ENCODE measurements at places on chromosomes 12 and 14. TPM values are rescaled to one million over a fixed set of nuclear protein-coding genes. Genes with fewer than 3 reads are reported as not detected.
A peak's percentile ranks its signal among the peaks of the same experiment; 100 is the strongest.

The CCDC38 gene
- total RNA-seq, result 0.18 TPM

The POTEM gene
- total RNA-seq, result not detected

The USP44 gene
- total RNA-seq, result 11.3 TPM

The AICDA gene
- total RNA-seq, result 0.24 TPM

The PIK3C2G gene
- 0.13 TPM for total RNA-seq

The CLEC4D gene
- 15.7 TPM for total RNA-seq

The ZDHHC22 gene
- total RNA-seq, result not detected

The NEUROD4 gene
- total RNA-seq, result not detected

The ITGA7 gene
- total RNA-seq, result 22.4 TPM

The CD4 gene
- 64.5 TPM for total RNA-seq

The SYCP3 gene
- 0.76 TPM for total RNA-seq

The B3GNT4 gene
- 0.42 TPM for total RNA-seq

The INSM2 gene
- not detected for total RNA-seq

The TSPAN8 gene
- total RNA-seq, result 18.0 TPM

GRCh38 chr12:109817627-109818231 lies 15.5 kb downstream of the TRPV4 start:
- no peak for DNase-seq

GRCh38 chr12:2247120-2247519 lies 194.3 kb downstream of the CACNA1C start:
- DNase-seq, result no peak

DNA sequence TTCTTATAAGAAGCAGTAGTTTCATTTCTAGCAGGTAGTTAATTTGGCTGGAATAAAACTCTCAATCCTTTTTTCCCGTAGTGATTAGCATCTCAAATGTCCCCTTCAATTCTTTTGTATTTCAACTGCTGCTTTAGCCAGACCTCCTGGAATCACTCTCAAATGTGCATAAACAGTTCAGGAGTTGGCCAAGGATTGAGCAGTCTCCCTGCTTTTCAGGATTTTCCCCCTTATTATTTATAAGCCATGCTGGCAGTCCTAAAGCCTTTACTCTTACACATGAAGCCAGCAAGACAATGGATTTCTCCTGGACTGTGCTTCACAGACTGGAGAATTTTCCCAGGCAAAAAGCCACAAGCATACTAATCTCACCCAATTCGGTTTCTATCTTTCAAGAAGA lies 950.1 kb downstream of the VRK1 start:
- DNase-seq, result no peak

DNA sequence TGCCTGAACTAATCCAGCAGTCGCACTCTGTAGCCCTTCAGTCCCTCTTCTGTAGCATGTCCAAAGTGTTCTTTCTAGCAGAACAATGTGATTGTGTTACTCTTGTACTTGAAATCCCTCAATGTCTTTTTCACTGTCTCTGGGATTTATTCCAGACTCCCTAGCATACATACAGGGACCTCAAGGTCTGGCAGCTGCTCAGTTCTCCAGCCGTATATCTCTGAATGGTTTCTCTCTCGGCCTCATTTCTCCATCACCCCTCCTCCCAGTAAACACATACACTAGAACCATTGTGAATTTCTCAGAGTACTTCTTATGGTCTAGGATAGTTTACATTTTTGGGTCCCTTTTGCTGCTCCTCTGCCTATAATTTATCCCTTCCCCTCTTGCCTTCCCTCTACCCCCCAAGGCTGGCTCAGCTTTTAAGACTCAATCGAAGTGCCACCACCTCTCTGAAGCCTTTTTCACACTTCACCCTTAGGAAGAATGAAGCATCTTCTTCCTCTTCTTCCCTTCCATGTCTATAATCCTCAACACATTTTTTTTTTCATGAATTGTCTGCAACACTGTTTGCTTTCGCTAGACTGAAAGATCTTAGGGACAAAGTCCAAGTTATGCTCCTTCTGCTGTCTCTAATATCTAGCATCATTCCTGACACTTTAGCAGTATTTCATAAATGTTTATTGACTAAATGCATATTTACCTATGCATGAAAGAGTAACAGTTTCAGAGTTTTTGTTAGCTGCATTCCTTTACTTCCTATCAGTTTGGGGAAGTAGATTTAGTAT lies 446.1 kb downstream of the ZFP36L1 start:
- DNase-seq, result peak; percentile 68

DNA sequence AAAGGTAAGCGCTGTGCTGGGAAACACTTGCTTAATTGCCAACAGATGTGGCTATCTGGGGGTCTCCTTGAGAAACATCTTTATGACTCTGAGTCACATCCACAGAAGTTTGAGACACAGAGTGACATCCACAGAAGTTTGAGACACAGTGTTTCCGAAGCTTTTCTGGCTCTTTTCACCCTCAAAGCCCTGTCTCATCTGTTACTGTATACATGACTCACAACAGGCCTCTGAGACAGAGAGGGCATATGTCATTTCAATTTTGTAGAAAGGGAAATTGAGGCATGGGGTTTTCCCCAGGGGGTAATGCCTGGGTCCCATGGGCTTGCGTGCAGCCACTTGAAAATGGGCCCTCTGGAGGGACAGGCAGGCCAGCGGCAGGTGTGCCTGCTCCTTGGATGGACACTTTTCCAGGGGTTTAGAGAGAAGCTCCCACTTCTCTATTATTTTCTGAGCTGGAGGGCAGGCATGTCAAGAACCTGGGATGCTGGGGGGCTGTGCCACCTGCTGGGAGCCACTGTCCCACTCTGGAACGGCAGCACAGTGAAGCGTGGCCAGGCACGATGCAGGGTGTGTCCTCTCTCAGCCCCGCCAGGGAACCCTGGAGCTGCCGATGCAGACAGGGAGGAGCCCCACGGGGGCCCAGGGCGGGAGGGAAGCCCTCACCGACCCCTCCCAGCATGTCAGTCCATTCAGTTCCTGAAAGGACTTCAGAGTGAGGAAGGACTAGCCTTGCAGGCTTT lies 111.3 kb upstream of the FKBP4 start:
- DNase-seq, result no peak

GRCh38 chr14:96408608-96409007 lies 16.7 kb downstream of the AK7 start:
- no peak for DNase-seq

DNA sequence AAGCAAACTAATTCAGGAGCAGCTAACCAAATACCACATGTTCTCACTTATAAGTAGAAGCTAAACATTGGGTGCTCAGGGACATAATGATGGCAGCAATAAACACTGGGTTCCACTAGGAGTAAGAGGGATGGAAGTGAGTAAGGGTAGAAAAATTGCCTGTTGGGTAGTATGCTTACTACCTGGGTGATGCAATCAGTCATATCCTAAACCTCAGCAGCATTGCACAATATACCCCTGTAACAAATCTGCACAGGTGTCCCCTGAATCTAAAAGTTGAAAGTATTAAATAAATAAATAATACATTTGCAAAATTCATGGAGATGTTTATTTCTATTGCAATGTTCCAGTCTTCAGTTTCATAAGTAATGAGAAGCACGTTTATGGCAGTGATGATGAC lies 409.8 kb upstream of the FOXG1 start:
- no peak for DNase-seq

GRCh38 chr14:53517270-53517960 lies 364.3 kb upstream of the DDHD1 start:
- DNase-seq, result no peak

DNA sequence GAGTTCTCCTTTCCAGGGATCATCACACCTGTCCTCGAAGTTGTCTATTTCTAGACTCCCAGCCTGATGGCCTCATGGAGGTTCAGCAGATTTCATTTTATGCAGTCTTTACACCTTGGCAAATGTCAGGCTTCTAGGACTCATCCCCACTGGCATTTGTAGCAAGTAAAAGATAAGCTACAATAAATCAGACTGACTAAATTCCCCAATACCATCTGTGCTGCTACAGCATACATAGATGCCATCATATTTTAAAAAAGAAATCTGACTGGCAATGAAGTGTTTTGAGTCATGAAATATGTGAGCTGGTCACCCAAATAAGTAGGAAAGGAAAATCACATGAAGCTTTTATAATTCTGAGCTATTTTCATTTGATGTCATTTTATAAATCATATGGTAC lies 55.3 kb downstream of the KCNC2 start:
- DNase-seq, result no peak

DNA sequence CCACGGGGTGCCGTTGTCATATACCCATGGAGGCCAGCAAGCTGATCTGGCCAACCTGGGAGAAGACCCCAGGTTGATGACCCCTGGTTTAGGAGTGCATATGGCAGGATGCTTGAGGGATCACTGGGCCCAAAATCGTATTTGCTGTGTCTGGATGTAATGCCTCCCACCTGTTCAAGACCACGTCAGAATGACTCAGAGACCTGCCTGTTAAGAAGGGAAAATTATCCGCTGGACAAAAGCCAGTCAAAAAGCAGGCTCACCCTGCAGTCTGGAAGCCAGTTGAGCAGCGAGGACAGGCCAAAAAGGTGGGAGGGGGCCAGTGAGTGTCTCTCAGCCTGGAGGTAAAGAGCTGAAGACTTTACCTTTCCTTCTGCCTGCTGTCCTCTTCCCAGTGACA lies 449.2 kb downstream of the DPF3 start:
- DNase-seq, result no peak

- DNase-seq, result no peak
These were observed 55.4 kb downstream of the SAMD4A start for GRCh38 chr14:54622192-54622958.

- no peak for DNase-seq
These were observed 28.4 kb upstream of the BDKRB2 start for GRCh38 chr14:96176275-96176674.

DNA sequence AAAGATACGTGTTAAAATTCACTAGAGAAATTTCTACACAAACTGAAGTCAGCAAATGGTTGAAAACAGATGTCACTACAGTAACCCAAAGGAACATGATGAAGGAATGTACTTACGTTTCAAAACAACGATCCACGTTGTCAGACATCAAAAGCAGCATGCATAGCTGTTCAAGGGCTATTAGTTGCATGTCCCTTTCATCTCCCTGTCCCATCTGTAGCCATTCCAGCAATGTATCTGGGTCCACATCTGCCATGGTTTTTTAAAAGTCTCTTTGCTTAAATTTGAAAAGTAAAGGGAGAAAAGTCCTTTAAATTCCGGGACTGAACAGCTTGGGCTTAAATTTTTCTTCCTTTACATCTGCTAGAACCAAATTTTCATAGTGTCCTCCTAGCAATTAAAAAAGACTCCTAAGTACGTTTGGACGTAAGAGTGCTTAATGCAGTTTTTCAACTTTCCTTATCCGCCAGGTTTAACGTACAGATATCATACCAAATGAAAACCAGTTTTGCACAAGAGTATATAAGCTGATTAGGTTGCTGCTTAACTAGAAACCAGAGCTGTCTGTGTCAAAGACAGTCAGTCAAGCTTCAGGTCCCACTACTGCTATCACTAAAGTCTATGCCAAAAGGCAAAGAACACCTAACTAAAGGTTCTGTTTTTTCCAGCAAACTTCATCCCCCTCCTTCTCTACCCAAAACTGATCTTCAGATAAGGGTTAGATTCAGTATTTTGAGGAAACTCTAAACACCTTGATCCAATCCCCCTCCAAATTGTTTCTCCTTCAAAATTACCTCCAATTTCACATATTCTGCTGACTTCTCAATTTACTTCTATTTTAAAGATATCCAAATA lies 1.7 kb downstream of the HECTD1 start:
- no peak for DNase-seq

GRCh38 chr12:123678981-123679380 lies 8.1 kb downstream of the TCTN2 start:
- no peak for DNase-seq

DNA sequence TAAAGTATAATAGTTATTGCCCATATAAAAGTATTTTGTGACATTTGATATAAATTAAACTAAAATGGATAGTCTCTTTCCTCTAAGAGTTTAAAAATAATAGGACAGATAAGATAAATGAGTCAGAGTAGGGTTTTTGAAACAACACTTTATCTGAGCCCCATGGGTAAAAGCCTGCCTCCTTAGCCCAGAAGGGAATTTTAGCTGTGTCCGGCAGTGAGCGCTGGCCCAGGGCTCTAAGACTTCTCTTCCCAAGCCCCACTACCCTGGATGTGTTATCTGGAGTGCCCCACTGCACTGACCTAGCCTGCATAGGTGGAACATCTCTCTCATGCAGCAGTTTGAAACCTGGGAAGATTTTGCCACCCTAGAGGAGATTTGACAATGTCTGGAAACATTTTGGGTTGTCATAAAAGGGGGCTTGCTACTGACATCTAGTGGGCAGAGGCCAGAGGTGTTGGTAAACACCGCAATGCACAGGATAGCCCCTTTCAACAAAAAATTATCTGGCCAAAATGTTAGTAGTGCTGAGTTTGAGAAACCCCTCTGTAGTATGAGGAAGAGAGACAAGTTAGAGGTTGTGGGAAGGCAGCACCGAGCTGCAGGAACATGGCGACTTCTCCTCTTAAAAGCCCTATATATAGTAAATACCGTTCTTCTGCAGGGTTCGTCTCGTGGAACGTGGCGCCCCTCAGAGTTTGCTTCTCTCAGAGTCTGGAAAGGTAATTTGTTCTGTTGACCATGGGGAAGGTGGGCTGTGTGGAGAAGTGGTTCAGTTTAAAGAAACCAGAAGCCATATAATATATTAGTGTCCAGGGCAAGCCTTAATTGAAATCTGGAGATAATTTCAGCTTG lies 29.3 kb upstream of the ATF1 start:
- no peak for DNase-seq

DNA sequence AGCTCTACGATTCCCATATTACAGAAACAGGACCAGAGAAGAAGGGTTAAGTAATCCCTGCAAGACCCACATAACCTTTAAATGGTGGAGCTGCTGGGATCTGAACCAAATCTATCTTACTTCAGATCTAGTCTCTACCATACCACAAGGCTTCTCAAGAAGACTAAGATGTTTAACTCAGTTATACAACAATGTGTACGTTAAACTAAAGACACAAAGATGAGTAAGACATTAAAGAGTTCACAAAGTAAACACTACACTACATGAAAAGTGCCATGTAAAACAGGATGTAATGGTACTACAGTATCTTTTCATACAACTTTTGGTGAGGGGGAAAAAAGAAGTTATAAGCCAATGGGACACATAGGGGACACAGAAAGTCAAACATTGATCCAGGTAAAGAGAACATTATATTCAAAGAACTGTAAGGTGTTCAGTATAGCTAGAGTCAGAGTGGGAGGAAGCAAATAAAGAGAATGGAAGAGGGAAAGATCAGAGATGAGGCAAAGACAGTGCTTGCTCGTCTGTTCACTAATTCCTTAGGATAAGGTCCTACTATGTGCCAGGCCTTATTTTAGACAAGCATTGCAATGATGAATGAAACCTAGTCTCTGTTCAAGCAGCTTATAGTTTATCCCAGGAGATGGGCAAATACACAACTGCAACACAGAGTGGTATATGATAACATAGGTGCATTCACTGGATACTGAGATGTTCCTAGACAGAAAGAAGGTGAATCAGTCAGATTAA lies 7.7 kb downstream of the TMED10 start:
- DNase-seq, result no peak

DNA sequence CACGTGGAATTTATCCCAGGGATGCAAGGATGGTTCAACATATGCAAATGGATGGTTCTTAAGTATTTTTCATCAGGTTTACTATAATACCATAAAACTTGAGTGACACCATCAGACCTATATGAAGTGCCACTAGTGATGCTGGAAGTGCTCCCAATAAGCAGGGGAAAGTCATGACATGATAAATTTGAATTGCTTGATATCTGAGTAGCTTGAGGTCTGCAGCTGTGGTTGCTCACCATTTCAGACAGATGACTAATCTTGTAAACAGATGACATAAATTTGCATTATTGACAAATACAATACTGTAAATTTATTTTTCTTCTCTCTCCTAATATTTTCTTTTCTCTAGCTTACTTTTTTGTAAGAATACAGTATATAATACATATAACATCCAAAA lies 13.7 kb upstream of the PRPF39 start:
- no peak for DNase-seq
